ENCODE measurements at places on chromosomes 13 and 19.

GRCh38 chr13:20789665-20790064 lies 15.9 kb upstream of the EEF1AKMT1 start:
- no peak for DNase-seq

DNA sequence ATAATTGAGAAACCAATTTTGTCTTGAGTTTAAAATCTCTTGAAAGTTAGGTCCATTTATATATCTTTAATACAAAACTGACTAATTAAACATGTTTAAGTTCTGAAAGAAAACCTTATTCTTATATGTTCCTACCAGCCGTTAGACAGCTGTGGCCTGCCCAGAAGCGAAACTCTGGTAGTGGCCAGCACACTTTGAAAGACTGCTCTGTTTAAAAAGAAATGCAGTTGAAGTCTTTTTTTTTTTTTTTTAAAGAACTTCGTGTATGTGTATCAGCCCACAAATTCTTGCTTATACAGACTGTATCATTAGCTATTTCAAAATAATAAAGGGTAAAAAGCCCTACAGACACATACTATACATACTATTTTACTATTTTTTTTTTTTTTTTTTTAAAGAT lies 34.0 kb downstream of the KCTD4 start:
- DNase-seq, result no peak

DNA sequence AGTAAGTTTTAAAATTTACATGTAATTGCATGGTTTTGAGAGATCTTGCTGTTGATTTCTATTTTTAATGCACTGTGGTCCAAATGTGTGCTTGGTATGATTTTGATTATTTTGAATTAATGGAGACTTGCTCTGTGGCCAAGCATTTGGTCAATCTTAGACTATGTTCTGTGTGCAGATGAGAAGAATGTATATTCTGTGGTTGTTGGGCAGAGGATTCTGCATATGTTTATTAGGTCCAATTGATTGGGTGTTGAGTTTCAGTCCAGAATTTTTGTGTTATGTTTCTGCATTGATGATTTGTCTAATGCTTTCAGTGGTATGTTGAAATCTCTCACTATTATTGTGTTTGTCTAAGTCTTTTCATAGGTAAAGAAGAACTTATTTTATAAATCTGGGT lies 82.3 kb downstream of the TDRD3 start:
- no peak for DNase-seq

- DNase-seq, result no peak
Observed at GRCh38 chr19:16944626-16945363, 56.0 kb downstream of the F2RL3 start.

GRCh38 chr19:12331211-12331941 lies 2.1 kb downstream of the ZNF563 start:
- no peak for DNase-seq

DNA sequence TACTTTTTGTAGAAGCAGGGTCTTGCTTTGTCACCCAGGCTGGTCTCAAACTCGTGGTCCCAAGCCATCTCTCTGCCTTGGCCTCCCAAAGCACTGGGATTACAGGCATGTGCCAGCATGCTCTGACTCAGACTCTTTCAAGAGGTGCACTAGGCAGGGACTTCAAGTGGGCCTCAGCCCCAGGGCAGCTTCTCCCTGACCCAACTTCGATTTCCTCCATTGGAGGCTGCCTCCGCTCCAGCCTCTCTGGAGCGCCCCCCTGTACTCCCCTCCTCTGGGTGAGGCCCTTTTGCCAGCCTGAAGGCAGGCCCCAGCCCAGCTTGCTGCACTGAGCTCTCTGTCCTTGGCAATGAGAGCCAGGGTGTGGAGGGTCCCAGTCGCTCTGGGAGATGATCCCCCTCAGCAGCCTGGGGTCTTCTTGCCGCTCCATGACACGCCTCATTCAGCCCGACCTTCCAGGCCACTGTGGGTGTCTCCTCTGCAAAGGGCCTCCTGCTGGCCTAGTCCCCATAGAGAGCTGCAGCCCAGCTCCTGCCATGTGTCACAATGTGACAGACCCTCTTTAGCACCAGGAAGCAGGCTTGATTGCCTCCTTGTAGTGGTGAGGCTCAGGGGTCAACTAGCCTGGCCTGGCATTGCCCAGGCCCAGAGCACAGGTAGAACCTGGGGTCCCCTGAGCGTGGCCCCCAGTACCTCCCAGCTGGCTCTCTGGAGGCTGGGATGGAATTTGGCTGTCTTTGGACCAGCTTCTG lies 16.4 kb downstream of the CARM1 start:
- no peak for DNase-seq

GRCh38 chr13:99153219-99153618 lies 47.4 kb upstream of the UBAC2 start:
- no peak for DNase-seq

GRCh38 chr13:86830046-86830445 lies 841.1 kb upstream of the SLITRK5 start:
- no peak for DNase-seq

DNA sequence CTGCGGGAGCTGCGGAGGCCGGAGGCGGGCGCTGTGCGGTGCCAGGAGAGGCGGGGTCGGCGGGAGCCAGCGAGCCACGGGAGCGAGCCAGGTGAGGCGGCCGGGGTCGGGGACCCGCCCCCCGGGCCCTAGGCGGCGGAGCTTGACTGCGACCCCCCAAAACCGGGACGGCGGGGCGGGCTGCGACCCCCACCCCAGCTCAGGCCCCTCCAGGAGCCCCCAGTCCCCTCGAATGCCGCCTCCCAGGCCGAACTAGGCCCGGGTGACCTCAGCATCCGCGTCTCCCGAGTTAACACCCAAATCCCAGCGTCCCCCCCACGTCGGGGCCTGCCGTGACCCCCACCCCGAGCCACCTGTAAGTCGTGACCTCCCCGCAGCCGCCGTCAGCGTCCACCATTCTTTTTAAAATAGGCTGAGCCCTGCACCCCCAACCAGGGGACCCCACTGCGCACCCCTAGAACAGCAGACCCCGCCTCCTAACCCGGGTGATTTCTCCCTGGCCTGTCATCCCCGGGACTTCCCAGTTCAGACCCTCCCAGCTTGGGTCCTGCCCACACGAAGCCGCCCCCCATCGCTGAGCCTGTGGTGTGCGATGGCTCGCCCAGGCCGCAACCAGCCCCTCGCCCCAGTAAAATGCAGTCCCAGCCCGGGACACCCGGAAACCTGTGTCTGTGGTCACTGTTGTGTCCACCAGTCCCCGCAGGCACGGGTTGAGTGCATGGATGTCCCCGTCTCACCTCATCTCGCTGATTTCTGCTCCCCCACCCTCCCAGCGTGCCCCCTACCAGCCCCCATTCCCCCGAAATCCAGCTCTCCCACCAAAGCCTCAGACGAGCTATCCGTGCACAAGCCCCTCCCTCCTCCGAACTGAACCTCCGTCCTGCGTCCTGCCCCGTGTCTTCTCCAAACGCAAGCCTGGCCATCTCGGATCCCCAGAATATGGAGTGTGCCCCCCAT lies 551 bp downstream of the FZR1 start:
- no peak for DNase-seq

- DNase-seq, result no peak
Observed at GRCh38 chr13:33711436-33711835, 106.5 kb upstream of the RFC3 start.

DNA sequence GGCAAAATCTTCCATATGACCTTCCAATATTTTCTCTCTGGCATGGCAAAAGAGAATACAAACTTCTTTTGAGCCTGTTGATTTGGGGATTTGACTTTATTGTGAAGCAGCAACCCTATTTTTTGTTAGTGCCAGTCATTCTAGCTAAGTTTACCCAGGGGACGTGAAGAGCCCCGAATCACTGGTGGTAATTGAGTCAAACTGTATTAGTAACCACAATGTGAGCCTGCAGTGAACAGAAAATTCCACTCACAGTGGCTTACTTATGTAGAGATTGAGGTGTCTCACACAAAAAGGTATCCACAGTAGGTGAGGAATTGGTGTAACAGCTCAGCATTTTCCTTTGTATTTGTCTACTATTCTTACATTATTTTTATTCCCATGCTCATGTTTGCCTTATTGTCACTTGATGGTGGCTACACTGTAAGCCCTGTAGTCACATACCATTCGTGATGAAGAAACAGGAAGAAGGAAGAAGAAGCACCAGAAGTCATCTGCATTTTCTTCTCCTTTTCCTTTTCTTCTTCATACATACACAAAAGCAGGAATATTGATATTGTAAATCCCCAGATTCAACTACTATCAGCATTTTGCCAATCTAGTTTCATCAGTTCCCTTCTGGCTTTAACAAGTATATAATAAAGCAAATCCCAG lies 33.3 kb upstream of the MYCBP2 start:
- DNase-seq, result no peak

GRCh38 chr19:11848200-11848593 lies 329 bp upstream of the ZNF439 start:
- DNase-seq, result no peak

DNA sequence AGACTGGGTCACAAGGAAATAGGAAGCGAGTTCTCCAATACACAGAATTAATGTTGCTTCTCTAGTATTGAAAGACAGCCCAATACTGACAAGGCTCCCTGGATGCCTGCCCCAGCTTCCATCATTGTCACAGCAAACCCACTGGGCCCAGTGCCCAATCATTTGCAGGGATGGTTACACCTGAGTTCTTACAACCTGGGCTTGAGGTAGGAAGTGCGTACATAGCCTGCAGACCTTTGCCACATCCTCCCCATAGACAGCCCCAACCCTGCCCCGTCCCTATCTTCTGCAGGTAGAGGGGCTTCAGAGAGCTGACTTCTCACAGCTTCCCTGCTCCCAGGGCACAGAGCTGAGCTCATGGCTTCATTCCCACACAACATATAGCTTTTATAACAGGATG lies 108.1 kb upstream of the UBL3 start:
- DNase-seq, result no peak

GRCh38 chr19:46788262-46788967 lies at the start of gene SLC1A5:
Gene SLC1A5, minus strand, starts transcription at chr19:46788594. Its CDS starts 629 bp downstream, at chr19:46787965.
- DNase-seq, result peak; percentile 100

- no peak for DNase-seq
Observed at GRCh38 chr13:108551674-108552073, 77.7 kb upstream of the MYO16 start.

GRCh38 chr19:29543381-29543780 lies 17.6 kb downstream of the VSTM2B start:
- DNase-seq, result no peak

- DNase-seq, result no peak
Observed at GRCh38 chr13:108725471-108725870, 96.1 kb downstream of the MYO16 start.

- DNase-seq, result no peak
Observed at GRCh38 chr13:32622827-32623226, 36.6 kb downstream of the PDS5B start.

GRCh38 chr19:33376941-33377557 lies 3.5 kb downstream of the CEBPG start:
- DNase-seq, result no peak

- no peak for DNase-seq
Observed at GRCh38 chr13:73168953-73169401, 110.2 kb downstream of the KLF5 start.

DNA sequence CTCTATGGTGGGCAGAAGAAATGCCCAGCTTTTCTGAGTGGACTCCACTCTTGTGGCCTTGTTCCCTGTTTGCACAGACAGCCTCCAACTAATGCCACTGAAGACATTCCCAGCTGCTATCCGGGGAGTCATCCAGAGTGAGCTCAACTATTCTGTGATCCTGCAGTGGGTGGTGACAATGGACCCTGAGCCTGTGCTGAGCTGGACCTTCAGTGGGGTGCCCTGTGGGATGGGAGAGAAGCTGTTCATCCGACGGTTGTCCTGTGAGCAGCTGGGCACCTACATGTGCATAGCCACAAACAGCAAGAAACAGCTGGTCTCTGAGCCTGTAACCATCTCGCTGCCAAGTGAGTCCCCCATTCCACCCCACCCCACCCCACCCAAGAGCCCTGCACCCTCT lies 10.3 kb downstream of the IGSF23 start:
- DNase-seq, result no peak

- no peak for DNase-seq
Observed at GRCh38 chr13:101423872-101424271, 7.6 kb upstream of the NALCN start.

DNA sequence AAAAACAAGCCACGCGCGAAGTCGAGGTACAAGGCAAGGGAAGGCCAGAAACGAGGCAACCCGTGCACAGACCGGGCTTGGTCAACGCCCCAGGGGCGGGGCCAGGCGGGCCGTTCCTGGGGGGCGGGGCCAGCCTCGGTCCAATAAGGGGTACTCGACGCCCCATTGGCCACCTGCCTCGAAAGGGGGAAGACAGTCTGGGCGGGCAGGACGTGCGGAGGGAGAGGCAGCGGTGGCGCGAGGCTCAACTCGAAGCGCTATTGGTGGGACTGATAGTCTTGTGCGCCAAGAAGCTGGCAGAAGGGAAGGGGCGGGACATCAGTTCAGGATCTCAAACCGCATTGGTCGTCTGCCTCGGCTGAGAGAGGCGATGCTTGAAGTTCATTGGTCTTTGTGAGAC lies at the start of gene LYPD4:
LYPD4 (minus strand) TSS at position 83 of the 400 bp plus-strand sequence. CDS start 5,398 bp downstream, outside the sequence.
- DNase-seq, result no peak

- peak; percentile 42 for DNase-seq
Observed at GRCh38 chr19:17448131-17448967, at the start of gene TMEM221. Gene TMEM221, minus strand, starts transcription at chr19:17448668. Its CDS starts 206 bp downstream, at chr19:17448462.

GRCh38 chr13:102100234-102100633 lies 301.6 kb downstream of the FGF14 start:
- DNase-seq, result no peak

DNA sequence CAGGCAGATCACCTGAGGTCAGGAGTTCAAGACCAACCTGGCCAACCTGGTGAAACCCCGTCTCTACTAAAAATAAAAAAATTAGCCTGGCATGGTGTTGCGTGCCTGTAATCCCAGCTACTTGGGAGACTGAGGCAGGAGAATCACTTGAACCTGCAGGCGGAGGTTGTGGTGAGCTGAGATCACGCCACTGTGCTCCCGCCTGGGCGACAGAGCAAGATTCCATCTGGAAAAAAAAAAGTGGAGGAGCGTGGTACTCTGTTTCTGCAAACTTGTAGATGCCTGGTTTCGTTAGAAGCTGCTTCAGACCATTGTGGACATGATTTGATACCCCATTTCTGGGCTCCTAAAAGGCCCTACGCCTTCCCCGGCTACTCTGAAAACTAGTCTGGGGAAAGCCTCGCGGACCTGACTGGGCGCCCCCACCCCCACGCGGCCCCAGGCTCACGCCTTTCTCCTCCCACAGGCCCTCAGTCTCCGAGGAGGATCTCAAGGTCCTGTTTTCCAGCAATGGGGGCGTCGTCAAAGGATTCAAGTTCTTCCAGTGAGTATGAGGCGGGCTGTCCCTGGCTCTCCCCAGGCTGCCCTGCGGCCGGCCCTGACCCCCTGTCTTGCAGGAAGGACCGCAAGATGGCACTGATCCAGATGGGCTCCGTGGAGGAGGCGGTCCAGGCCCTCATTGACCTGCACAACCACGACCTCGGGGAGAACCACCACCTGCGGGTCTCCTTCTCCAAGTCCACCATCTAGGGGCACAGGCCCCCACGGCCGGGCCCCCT lies 11.5 kb downstream of the PLPPR3 start:
- no peak for DNase-seq

All from BE2C (cell line).